T-helper 1 cell treated with Interleukin-12 subunit alpha and Interleukin-12 subunit beta and Interleukin-4 antibody, amounts not matched to agents 30 ng/mL and 1 ng/mL, for 36 hours (primary cell): ENCODE measurements at places on chromosomes 3 and 15. TPM values are rescaled to one million over a fixed set of nuclear protein-coding genes. Genes with fewer than 3 reads are reported as not detected.

The CDHR4 gene
- total RNA-seq, result 0.20 and 0.22 TPM in 2 replicates

The SSUH2 gene
- total RNA-seq, result 0.07 TPM in 1 of 2 replicates, not detected in the other

The GRAMD1C gene
- total RNA-seq, result 0.51 and 0.59 TPM in 2 replicates

The TMCO5A gene
- not detected in 2 replicates for total RNA-seq

The DOCK3 gene
- total RNA-seq, result 1.5 and 1.6 TPM in 2 replicates

The SERPINI1 gene
- total RNA-seq, result 1.9 and 2.0 TPM in 2 replicates

The NEK10 gene
- 0.61 and 1.4 TPM in 2 replicates for total RNA-seq

The PTH1R gene
- not detected in 2 replicates for total RNA-seq

The C3orf80 gene
- total RNA-seq, result 0.17 TPM in 1 of 2 replicates, not detected in the other

The HTR3D gene
- not detected in 2 replicates for total RNA-seq

The SELENOS gene
- total RNA-seq, result 61.5 and 62.0 TPM in 2 replicates

The SLC24A5 gene
- total RNA-seq, result not detected in 2 replicates

The TGM5 gene
- 0.20 and 0.39 TPM in 2 replicates for total RNA-seq

The KCNMB3 gene
- total RNA-seq, result 0.88 and 1.0 TPM in 2 replicates

The SLCO3A1 gene
- total RNA-seq, result 35.2 and 39.5 TPM in 2 replicates

The TJP1 gene
- not detected in 2 replicates for total RNA-seq

The STRA6 gene
- total RNA-seq, result 0.17 TPM in 1 of 2 replicates, not detected in the other

The GREM1 gene
- total RNA-seq, result not detected in 2 replicates

The ISLR gene
- not detected in 2 replicates for total RNA-seq

The SLC28A2 gene
- total RNA-seq, result not detected in 2 replicates

The DUOX2 gene
- not detected in 2 replicates for total RNA-seq

The PLA2G4E gene
- not detected in 2 replicates for total RNA-seq

The FOXB1 gene
- 1.4 and 1.6 TPM in 2 replicates for total RNA-seq
